ENCODE measurements at places on chromosomes 6 and 20.
A peak's percentile ranks its signal among the peaks of the same experiment; 100 is the strongest.

DNA sequence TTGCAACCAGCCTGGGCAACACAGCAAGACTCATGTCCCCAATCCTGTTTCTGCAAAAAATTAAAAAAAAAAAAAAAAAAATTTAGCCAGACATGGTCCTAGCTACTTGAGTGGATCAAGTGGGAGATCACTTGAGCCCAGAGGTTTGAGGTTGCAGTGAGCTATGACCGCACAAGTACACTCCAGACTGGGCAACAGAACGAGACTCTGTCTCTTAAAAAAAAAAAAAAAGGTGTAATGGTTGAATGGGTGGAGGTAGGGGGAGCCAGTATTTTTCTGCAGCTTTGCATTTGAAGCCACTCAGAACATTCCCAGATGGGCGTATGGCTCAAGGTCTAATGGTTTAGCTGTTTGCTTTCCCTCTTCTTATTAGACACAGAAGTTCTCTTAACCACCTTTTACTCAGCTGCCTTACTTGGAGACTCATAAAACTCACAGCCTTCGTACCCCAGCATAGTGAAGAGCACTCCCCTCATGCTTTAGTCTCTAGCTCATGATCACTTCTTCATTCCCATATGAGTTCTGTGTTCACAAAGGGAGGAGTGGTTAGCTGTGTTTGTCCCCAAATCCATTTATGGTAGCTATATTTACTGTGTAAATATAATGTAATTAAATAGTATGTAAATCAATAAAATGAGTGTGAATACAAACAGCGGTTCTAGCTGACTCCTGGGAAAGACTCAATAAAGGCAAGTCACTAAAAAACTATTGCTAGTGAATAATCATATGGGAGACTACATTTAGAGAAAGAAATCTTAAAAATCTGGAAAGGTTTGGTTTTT, 9.0 kb downstream of the FKBP1A start:
- no peak for DNase-seq

GRCh38 chr20:60107621-60108390, 149.6 kb downstream of the CDH26 start:
- DNase-seq, result no peak

- DNase-seq, result peak; percentile 72
Observed at GRCh38 chr6:125104425-125104824, 49.1 kb upstream of the TPD52L1 start.

DNA sequence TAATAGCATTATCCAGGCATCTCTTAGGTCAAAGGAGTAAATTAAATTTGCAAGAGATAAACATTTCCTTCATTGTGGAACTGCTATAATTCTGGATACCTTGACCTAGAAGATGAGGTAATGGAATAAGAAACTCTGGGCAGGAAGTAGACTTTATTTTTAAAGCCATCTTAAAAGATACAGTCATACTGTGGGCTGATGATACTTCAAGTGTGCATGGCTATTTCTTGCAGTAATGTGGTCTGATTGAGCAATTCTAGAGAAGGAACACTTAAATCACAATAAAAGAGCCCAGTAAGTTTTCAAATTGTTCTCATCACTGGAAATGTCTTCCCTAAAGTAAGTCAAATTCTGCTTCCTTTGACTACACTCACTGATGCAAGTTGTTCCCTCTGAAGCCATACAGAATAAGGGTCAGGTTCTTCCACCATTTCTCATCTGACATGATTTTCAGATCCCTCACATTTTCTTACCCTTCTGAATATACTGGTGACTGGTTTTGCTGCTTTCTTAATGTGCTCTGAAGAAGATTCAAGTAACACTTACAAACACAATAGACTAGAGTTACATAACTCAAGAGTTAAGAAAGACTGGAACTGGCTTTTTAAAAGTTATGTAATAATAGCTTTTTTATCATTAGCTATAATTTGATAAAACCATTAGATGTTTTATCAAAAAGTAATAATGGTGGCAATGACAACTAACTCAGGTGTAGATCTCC, 62.6 kb upstream of the TMEM244 start:
- DNase-seq, result peak; percentile 81

GRCh38 chr6:10545482-10545881, 24.3 kb downstream of the GCNT2 start:
- DNase-seq, result no peak
